GM20000 (cell line): ENCODE measurements at places on chromosomes 4 and X.

DNA sequence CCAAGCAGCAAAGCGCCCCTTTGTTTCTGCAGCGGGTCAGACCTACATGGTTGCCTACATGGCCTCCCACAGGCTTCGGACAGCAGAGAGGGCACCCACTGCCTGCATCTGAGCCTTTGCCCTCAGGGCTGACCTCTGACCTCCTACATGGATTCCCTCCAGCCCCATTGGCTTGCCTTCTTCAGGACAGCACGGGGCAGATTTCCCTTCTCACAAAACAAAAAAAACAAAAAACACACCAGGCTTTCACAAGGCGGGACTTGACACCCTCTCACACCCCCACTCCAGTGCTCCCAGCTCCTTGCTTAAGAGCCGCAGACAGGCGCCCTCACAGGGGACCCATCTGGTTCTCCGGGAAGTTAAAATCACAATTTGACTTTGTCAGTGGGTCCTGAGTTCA is 32.9 kb downstream of the ZFYVE28 start:
- DNase-seq = no peak

DNA sequence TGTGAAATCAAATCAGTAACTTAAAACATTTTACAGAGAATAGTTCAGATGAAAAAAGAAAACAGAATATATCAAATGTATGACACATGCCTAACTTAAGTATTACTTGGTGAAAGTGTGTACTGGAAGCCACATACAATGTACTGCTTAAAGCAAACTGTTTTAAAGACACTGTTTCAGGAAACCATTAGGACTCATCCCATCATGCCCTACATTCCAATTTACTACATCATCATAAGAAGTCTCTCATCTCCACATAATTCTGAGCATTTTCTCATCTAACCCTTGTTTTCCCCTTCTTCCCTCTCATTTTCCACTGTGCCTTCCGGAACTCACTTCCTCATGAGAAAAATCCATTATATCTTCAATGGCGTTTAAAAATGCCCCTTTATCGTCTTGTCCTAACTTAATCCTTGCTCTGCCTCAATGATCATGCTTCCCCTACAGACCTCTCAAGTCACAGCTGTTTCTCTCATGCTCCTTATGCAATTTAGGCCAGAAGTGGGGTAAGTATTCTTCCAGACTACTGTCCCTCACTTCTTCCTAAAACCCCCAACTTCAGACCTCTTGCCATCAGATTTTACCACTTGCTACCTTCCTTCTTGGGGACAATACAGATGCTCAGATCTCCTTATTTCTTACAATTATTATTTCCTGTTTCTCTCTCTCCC is 26.8 kb upstream of the FGF5 start:
- DNase-seq = no peak

DNA sequence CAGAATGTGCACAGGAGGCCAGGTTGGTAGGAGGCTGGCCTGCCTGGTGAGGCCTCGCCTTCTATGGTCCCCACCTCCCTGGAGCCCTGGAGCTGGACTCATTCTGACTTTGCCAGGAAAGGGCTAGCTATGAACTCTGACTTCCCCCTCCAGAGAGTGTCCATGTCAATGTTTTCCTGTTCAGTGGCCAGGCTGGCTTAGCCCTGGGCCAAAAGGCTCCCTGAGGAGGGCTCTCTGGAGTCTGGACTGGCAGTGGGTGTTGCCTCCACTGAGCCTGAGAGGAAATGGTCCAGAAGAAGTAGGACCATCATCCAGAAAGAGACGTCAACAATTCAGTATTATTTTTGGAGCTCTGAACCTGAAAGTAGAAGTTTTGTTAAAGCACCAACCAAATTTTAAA is 178.7 kb downstream of the CHIC2 start:
- no peak for DNase-seq

DNA sequence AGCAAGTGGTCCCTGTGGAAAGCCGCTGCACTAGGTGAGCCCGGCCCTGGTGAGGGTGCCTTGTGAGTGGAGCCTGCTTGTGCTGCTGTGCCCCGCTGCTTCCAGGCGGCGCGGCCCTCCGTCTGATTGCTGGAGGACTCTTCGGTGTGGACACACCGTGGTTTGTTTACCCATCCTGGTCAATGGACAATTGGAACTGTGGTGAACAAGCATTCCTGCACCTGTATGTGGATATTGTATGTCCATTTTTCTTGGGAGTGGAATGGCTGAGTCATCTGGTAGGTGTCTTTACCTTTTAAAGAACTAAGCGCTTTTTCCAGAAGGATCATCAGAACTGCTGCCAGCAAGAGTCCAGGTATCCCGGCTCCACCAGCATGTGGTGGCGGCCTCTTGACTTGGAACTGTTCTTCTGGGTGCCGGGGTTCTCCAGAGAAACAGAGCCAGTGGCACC is 15.6 kb downstream of the MAEA start:
- no peak for DNase-seq

DNA sequence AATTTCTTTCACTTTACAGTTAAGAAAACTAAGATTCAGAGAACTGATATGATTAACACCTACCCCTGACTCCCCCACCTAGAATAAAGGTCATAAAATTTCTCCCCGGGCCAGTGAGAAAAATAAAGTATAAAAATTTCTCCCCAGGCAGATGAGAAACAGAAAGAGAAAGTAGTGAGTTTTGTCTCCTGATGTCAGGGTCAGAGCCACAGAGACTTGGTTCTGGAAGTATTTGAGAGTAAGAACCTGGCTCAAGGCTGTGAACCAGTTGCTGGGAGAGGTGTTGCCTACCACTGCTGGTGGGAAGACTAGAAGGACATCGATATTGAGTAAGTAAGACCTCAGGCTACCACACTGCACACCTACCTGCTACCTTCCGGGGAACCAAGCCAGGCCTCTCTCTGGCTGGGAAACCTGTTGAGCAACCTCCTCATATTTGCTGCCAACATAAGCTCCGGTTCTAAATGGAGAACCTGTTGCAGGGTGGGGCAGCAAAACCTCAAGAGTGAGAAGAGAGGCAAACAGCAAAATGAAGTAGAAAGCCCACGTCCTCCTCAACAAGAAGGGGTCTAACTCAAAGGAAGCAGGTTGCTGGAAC is 104.2 kb upstream of the PUDP start:
- no peak for DNase-seq

- DNase-seq = no peak
These were observed 97.2 kb upstream of the PDE5A start for GRCh38 chr4:119725688-119726330.

GRCh38 chr4:1247864-1248244 is 1.1 kb downstream of the CTBP1 start:
- DNase-seq = no peak

DNA sequence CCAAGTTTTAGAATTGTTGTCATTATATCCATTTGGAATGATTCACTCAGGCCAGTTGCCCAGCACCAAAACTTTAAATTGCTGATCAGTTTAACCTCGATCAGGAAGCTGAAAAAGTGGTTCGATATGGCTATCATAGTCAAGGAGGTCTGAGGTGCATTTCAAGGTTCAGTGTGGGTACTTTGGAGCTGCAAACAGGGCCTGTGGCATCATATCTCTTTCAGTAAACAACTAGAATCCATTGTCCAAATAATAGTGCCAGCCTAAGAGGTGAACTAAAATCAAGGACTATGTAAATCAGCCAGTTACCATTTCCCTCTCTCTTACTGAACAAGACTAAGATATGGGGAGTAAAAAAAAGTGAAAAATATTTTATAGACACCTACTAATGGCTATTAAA is 14.2 kb downstream of the TMEM47 start:
- no peak for DNase-seq

DNA sequence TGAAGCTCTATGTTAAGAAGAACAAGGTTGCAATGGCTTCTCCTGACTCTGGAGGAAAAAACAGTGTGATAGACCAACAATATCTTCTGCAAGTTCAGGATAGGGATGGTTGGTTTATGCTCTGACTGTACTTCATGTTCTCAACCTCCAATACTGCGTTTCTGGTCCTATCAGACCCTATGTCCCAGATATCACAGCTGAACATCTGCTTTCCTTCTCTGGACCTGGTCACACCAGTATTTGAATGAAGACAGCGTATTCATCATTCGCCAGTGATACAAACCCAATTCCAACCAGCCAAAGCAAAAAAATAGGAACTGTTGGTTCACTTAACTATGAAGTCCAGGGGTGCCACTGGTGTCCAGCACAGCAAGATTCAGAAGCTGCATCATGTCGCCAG is 124.5 kb upstream of the KLF3 start:
- no peak for DNase-seq

- no peak for DNase-seq
These were observed 141.8 kb downstream of the JADE1 start for GRCh38 chr4:128951316-128951715.

DNA sequence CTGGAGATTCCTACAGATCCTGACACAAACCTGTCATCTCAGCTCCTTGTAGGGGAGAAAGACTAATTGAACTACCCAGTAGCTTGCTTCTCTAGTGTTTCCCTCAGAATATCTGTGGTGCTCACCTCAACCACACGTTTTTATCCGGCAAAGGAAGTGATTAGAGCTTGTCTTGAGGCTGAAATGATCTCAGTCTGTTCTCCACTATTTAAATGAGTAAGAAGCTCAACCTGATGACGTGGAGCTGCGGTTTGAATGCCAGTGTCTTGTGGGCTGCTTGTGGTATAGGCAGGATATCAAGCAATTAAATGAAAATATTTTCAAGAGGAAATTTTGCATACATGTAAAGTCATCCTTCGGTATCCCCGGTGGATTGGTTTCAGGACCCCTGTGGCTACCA is 270.2 kb downstream of the TLL1 start:
- no peak for DNase-seq

GRCh38 chr4:168408620-168409019 is 71.7 kb downstream of the DDX60L start:
- DNase-seq = no peak

GRCh38 chrX:115368876-115369275 is 79.4 kb downstream of the LUZP4 start:
- no peak for DNase-seq

DNA sequence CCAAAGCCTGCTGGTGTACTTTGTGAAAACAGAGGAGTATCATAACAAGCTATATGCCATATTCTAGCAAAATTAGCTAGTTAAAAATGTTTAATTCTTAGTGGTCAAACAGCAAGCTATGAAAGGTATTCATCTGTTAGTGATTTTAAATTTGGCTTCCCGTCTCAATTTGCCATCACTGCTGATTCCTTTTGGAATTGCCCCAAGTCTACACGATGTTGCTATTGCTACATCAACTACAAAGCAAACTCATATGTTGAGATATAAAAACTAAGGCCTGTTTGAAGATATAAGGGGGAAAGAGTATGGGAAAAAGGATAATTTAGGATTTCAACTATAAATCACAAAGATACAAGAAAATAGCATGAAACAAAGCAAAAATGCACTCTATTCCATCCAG is 146.1 kb downstream of the COL25A1 start:
- no peak for DNase-seq

GRCh38 chrX:152869972-152870371 is 27.9 kb upstream of the ZNF185 start:
- no peak for DNase-seq

GRCh38 chr4:153143527-153144348 is 60.5 kb upstream of the TRIM2 start:
- DNase-seq = no peak

GRCh38 chr4:172390331-172390730 is 577.1 kb downstream of the GALNTL6 start:
- DNase-seq = no peak

GRCh38 chrX:122091571-122091970 is 1044.2 kb downstream of the GLUD2 start:
- no peak for DNase-seq

GRCh38 chr4:10179957-10180602 is 63.5 kb upstream of the WDR1 start:
- DNase-seq = no peak

DNA sequence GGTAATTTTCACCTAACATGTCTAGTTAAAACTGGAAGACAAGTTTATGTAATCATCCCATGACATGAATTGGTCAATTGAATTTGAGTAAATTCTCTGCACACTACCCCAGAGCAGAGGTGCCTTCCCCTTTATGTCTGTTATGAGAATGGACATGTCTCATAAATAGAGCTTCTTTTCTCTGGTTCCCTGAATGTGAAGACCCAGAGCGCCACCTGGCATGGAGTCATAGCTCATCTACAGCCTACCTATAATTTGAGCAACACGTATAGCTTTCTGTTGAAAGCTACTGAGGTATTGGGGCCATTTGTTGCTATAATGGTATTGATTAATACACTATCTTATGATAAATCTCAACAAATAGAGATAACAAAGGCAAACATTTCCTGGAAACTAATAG is 626.5 kb upstream of the GALNTL6 start:
- no peak for DNase-seq

GRCh38 chr4:21948347-21949072 is at the start of gene KCNIP4:
KCNIP4 (minus strand) TSS chr4:21948772.
- peak; percentile 63 for DNase-seq

DNA sequence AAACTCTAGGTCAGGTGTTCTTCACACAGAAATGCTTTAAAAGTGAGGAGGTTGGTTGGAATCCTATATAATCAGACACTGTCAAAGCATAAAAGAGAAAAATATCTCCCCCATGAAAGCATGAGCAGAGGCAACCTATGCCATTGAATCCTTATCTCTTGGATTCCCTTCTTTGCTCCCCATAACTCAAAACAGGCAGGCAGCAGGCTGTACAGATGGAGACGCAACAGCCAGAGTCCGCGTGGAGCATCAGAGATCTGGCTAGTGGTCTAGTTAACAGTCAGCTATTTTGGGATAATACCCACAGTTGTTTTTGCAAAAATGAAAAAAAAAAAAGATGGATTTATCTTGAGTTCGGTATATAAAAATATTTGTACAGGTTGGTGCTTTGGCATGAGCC is 490.0 kb upstream of the TENM3 start:
- no peak for DNase-seq

DNA sequence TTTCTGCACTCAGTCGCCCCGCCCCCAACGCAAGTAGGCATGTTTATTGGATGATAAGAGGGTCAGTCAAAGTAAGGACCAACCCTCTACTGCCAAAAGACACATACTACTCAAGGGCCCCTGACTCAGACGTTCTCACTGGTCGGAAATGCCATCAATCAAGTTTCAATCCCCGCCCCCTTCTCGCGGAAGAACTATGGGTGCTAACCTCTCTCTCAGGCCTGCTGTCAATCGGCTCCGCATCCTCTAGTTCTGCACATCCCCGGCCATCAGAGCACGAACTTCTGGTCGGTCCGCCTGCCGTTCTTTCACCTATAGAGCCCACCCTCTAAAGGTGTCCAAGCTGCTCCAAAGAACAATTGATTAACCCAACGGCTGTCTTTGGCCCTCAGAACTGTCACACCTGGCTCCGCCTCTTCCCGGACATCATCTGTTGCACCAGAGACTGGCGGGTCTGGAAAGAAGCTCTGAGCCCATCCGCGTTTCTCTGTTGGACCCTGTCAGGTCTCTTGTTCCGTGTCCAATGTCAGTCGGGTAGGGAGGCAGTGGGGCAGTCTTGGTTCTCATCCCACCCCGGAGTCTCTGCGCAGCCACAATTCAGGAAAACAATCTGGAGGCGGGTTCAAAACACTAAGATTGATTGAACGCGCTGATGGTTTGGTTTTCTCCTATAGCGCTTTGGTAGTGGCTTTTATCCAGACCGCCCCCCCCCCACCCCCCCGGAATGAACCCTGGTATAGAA is 15.2 kb downstream of the NDUFB11 start:
- peak; percentile 88 for DNase-seq

GRCh38 chrX:789096-789495 is 158.5 kb downstream of the SHOX start:
- DNase-seq = no peak
